ENCODE measurements at places on chromosomes 5 and 9.

DNA sequence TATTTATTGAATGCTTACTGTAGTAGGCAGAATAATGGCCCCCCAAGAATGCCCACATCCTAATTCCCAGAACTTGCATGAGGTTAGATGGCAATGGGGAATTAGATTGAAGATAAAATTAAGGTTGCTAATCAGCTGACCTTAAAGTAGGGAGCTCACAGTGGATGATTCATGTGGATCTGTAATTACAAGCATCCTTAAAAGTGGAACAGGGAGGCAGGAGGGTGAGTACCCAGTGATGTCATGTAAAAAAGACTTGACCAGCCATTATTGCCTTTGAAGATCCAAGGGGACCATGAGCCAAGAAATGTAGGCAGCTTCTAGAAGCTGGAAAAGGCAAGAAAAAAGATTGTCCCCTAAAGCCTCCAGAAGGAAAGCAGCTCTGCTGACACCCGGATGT, 71.4 kb downstream of the GABBR2 start:
- no peak for DNase-seq

- DNase-seq, result no peak
These were observed 138.2 kb downstream of the NSG2 start for GRCh38 chr5:174183701-174184100.

GRCh38 chr5:129902816-129903215, 1.4 kb upstream of the CHSY3 start:
- DNase-seq, result no peak

DNA sequence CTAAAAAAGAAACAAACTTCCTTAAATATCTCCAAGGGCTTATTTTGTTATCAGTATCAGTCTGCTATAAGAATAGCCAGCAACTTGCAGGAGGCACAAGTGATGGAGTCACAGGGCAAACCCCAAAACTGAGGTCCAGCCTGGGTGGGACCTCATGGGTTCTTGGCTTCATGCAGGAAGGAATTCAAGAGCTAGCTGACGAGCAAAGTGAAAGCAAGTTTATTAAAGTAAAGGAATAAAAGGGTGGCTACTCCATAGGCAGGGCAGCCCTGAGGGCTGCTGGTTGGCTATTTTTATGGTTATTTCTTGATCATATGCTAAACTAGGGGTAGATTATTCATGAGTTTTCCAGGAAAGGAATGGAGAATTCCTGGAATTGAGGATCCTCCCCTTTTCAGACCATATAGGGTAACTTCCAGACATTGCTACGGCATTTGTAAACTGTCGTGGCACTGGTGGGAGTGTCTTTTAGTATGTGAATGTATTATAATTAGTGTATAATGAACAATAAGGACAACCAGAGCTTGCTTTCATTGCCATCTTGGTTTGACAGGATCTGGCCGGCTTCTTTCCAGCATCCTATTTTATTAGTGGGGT, 231.9 kb downstream of the ADAMTSL1 start:
- DNase-seq, result no peak
